Left forelimb (tissue), 1 donor: ENCODE measurements at places on chromosomes 16 and 17.

GRCh38 chr17:9935408-9935807, 30.3 kb upstream of the RCVRN start:
- no peak for DNase-seq

DNA sequence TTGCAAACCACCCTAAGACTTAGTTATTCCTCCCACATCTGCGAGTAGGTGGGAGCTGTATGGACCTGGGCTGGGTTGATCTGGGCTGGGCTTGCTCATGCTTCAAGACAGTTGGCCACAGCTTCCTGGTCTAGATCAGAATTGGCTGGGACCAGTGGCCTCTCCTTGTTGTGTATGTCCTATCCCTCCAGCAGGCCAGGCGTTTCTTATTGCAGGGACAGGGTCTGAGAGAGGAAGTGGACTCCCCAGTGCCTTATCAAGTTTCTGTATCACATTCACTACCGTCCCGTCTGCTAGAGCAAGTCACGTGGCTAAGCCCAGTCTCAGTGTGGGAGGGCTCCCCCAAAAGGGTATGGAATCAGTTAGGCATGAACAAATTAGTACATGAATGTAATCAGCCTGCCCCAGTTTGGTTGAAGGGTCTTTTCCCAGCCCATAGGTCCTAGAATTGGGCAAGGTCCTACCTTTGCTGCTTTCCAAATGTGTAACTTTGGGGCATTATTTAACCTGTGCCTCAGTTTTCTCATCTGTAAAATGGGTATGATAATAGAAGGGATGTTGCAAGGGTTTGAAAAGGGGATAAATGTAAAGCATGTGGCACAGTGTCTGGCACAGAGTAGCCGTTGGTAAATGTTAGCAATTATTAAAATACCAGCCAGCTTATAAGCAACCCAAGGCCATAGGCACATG, 36.0 kb downstream of the NKD1 start:
- no peak for DNase-seq

GRCh38 chr17:19302791-19303331, 59.7 kb downstream of the B9D1 start:
- no peak for DNase-seq

- DNase-seq: no peak
Observed at GRCh38 chr17:80385046-80385445, 29.9 kb upstream of the ENDOV start.

GRCh38 chr16:51049678-51050376, 101.2 kb downstream of the SALL1 start:
- DNase-seq: no peak

GRCh38 chr16:63050391-63050790, 1014.2 kb upstream of the CDH8 start:
- DNase-seq: no peak

DNA sequence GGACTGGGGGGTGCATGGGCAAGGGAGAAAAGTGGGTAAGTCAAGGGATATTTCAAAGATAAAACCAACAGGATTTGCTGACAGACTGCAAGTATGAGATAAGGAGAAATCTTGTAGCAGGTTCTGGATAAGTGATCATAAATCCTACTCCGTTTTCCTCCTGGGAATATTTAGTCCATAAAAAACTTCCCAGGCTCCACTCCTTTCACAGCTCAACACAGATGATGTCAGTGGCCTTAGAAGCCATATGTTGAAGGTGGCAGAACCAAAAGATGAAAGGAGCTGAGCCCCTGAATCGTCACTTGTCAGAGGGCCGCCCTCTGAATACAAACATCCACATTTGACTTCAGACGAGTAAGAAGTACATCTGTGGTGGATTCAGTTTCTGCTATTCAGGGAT, 71.7 kb downstream of the GRIN2A start:
- DNase-seq: no peak

GRCh38 chr17:45090711-45091110, 29.6 kb downstream of the NMT1 start:
- no peak for DNase-seq

DNA sequence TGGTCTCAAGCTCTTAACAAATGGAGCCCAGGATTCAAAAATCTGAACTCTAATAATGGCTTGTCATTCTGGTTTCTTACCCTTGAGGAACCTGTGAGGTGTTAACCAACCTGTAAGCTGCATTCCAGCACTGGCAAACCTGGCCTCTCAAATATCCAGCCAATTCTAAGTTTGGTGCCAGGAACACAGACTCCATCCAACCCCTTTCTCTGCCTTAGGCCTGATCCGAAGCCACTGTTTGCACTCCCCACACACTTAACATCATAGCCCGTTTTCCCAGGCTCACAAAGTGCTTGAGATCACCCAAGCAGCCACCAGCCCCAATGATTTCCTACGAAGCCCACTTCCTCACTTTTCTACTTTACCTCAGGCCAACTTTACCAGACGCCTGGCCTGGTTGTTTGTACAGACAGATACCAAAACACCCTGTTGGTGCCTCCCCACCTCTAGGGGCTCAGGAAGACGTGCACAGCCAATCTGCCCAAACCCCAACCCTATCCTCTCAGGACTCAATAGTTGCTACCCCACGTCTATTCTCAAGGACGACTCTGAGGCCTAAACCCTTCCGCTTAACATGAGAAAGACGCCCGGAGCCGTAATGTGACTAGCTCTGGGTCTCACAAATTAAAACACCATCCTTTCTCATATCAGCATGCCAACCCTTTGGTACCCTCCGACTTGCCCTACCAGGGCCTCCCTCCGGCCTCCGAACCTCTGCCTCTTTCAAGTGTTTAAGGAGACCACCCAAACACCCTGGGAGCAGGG, 3.2 kb upstream of the PER1 start:
- DNase-seq: no peak

GRCh38 chr17:3532106-3532858, 25.3 kb downstream of the TRPV3 start:
- no peak for DNase-seq

DNA sequence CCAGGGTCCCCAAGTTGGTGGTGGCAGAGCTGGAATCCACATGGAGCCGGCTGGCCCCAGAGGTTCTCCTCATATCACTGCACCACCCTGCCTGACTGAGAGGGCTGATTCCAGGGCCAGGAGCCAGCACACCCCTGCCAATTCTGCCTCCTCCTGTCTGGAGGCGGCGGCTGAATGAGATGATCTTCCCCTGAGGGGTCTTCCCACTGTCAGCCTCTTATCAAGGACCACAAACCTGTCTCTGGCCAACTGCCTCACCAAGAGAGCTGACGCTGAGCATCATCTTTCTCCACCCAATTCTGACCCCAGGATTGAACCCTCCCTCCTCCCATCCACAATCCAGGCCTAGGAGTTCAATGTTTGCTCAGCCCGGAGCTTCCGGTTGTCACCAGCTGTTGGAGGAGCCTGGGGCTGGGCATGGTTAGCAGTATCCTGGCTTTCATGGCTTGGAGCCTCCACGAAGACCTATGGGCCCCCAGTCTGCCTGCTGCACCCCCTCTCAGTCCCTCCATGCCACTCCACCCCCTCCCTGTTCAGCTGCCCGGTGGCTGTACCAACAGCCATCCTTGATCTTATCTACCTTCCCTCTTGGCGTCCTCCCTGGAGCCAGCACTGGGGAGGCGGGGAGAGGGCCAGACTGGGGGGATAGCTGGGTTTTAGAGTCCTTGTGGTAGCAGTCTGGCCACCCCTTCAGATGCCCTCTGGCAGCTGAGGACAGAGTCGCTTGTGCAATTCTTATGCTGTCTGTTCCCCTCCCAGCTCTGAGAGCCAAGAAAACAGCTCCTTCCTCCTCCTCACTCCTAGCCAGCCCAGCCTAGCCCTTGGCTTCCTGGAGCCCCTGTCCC, 25.6 kb downstream of the ABCC3 start:
- DNase-seq: no peak

GRCh38 chr17:29505836-29506235, 61.0 kb downstream of the ABHD15 start:
- no peak for DNase-seq

DNA sequence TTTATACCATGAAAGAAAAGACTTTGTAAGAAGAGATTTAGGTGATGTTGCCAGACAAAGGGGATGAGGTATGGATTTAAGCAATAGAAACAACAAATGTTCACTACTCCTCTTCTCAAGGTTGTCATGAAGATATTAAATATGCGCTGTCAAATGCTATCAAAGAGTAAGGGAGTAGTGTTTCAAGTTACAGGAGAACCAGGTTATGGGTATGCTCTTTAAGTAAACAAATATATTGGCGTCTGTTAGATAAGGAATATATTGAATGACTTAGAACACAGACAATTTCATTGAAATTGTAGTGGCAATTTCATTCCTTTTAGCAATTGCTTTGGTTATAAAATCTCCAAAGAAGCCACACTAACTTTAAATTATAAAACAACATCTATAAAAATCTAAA, 229.0 kb downstream of the FTO start:
- DNase-seq: no peak

DNA sequence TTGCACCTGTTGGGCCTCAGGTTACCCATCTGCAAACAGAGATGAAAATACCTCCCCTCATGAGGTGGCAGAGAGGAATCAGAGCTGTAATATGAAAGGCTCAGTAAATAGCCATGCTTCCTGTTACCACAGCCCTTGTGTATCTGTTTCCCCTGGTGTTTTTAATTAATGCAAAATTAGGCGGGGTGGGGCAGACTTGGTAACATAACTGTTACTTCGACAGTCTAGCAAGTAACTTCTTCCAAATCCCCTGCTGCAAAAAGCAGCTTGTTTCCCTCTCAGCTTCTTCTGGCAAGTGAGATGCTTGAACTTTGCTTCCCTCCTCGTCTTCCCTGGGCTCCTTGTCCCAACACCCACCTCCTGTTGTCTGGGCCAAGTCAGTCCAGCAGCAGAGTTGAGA, 381.5 kb downstream of the CPPED1 start:
- DNase-seq: no peak

DNA sequence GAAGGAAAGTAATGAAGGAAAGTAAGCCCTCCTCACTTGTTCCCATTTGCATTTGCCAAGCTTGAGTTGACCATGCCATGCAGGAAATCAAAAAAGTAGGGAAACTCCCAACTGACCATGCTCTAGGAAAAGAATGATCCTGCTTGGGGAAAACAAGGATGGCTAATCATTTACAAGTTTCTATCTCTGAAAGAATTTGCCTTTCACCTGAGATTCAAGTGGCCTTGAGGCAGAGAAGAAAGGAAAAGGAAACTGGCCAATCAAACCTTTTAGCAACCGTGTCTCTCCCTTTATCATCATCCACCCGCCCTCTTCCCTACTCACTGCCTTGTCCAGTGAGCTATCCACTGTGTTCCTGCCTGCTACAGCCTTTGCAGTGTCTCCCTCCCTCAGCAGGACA, 757.2 kb upstream of the SOX9 start:
- DNase-seq: no peak
